HS-5 (cell line): ENCODE measurements at places on chromosomes 5 and 9.
A peak's percentile ranks its signal among the peaks of the same experiment; 100 is the strongest.

DNA sequence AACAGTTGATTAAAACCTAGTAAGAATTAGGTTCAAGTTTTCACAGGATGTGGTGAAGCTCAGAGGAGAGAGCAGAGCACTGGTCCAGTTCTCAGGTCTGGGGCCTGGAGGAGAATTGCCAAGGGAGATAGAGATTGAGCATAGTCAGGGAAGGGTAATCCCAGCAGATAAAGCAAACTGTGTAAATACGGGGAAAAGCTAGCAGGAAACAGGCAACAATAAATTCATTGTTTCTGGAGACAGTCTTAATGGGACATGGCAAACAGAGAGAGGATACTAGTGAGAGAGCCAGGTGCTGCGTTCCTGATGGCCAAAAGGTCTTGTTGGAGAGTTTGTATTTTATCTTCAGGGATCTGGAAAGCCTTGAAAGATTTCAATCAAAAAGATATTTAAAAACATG lies 333.0 kb downstream of the PDE4D start:
- DNase-seq = no peak

GRCh38 chr9:136928591-136928990 lies 15.9 kb downstream of the FBXW5 start:
- DNase-seq = no peak

DNA sequence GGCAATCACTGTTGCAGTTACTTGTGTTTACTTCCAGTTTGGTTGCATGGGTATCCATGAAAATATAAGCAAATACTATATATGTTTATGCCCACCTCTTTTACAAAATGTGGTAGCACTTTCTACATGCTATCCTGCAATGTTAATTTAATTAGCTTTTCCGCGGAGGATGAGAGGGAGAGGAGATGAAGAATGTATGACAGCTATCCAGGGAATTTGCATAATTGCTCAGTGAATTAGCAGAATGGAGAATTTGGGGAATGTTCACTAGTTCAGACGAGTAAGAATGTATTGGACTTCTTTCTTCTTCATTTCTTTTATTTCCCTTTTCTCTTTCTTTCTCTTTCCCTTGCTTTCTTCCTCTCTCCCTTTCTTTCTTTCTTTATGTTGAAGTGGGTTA lies 140.7 kb upstream of the SLC28A3 start:
- DNase-seq = no peak

DNA sequence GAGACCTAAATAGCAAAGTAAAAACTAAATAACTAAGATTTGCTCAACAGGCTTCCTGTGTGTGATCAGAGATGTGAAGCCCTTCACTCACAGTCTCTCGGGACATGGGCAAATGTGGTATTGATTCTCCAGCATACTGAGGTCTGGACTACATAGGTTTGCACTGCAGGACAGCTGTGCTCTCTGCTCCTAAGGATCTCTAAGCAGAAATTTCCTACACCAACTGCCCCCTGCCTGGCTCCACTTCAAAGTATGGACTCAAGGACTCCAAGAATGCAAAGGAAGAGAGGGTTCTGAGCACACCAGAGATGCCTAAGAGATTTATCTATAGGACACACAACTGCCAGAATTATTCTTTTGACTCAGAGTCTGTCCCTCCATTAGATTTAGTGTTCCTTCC lies 487.2 kb downstream of the SEMA5A start:
- no peak for DNase-seq

DNA sequence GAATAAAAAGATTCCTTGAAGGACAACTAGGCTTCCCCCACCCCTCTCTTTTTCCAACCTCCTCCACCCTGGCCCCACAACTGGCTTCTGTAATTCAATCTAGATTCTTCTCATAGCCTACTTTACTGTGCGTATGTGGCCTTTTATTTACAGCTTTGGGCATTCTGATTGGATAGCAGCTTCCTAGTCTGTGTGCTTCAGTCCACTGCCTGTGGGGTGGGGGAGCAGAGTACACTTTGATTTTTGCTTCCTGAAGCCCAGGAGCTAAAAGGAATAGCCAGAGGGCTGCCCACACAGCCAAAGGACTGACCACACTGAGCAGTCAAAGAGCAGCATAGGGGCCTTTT lies 30.4 kb downstream of the RUSC2 start:
- no peak for DNase-seq

- no peak for DNase-seq
Observed at GRCh38 chr5:160547872-160548271, 126.2 kb downstream of the PTTG1 start.

- no peak for DNase-seq
Observed at GRCh38 chr9:88923092-88923491, 68.2 kb upstream of the S1PR3 start.

GRCh38 chr5:81698813-81699212 lies 52.1 kb downstream of the SSBP2 start:
- DNase-seq = no peak

DNA sequence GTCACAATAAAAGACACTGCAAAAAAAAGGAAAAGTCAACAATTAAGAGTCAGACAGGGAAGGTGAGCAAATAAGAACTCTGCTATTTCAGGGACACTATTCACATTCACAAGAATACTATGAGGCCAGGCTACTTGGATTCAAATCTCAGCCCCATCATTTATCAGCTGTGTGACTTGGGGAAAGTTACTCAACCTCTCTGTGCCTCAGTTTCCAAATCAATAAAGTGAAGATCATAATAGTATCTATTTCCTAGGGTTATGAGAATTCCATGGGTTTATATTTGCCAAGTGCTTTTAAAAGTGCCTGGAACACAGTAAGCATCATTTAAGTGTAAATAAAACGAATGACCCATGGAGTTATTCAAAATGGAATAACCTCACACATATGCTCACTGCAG lies 56.4 kb downstream of the ALDH7A1 start:
- DNase-seq = no peak

DNA sequence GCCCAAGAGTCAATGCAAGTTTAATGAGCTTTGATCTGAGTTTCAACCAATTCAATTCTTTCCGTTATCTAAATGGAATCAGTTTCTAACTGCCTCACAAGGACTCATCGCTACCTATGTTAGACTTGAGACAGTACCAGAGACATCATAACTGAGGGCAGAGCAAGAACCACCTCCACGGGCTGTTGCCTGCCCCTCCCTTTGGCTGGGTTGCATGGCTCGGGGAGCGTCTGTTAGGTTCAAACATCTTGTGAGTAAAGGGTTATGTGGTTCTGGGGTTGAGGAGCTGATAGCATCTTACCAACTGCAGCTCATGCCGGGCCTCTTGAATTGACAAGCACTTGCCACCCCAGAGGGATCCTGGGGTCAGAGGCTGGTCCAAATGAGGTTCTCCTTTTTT lies 457.9 kb downstream of the ENC1 start:
- DNase-seq = no peak

DNA sequence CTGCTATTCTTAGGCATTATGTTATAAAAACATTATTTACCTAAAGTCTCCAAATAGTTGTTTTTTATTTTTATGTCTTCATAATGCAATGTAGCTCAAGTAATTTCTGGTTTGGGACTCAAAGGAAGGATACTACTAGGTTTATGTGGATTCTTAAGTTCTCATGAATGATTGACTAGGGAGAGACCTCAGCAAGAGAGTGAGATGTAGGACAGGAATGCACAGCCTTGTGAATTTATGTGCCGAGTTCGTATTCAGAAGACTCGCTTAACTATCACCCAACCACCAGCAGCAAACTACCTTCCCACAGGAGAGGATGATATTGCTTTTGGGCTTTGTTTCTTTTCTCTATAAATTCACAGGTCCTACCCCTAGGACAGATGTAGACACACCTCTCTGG lies 282.9 kb downstream of the ARHGEF28 start:
- DNase-seq = no peak

DNA sequence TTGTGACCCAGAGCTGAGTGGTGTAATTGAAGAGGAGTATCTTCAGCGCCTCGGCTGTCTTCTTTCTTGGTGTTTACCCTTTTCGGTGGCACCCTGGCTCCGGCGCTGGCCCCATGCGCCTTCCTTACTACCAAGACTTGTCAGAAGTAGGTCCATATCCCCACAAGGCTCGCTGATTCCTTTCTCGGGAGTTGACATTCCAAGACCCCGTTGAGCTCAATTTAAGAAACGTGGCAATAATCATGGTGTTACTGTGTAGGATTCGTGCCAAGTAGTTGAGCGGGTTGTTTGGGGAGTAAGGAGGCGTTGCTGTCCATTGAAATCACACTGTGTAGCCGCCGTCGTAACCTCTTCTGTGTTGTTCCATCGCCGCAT lies 795 bp downstream of the NDUFAF2 start:
- DNase-seq = peak; percentile 30
